Activated naive CD4-positive, alpha-beta T cell (primary cell): ENCODE measurements at places on chromosomes 4 and X.

- DNase-seq: no peak
Observed at GRCh38 chr4:177092807-177093206, 216.9 kb upstream of the NEIL3 start.

GRCh38 chrX:106898462-106898861 is 4.7 kb downstream of the RIPPLY1 start:
- DNase-seq: no peak

- no peak for DNase-seq
Observed at GRCh38 chr4:22743290-22743689, 50.6 kb downstream of the GBA3 start.

DNA sequence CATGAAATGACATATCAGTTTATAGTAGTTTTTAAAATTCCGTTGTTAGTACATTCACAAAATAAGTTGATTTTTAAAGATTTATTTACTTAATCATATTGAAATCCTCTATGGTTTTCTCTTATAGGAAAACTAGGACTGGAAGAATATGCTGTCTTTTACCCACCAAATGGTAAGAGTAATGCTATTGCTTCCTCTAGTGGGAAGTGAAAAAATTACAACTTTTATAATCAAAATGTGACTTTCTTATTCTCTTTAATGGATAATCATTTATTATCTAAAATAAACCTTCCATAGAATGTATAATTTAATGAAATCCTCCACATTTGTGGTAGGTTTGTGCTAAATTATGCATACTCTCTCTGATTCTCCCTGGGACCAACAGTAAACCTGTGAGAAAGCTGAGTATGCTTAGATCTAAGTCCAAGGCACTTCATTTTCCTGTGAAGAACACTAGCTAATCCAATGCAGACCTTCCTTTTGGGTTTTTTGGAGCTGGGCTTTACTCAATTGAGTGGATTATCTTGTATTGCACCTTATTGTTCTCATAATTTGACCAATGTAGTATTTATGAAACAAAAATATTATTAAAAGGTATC is 136.2 kb downstream of the TBC1D19 start:
- DNase-seq: no peak

DNA sequence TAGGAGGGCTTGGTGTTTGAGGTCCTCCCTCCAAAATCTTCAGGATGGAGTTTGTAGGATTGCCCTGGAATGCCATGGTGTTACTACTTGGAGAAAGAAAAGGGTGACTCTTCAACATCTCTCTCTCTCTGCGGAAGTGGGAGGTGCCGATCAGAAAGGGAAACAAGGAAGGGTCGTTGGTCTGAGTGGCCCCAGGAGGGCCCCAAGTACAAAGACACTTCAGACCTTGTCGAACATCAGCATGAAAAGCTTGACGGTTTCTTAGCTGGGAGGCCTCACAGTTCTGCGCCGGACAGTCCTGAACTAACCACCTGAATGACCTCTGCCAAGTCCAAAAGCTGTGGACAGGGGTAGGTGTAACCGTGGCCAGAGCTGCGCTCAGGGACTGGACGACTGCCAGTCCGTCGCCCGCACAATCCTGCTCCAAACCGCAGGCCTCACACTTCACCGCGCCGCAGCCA is 646 bp upstream of the GSX2 start:
- no peak for DNase-seq

- DNase-seq: no peak
Observed at GRCh38 chr4:47444031-47444430, 19.5 kb downstream of the COMMD8 start.

- no peak for DNase-seq
Observed at GRCh38 chrX:55818673-55819375, 101.3 kb downstream of the RRAGB start.

DNA sequence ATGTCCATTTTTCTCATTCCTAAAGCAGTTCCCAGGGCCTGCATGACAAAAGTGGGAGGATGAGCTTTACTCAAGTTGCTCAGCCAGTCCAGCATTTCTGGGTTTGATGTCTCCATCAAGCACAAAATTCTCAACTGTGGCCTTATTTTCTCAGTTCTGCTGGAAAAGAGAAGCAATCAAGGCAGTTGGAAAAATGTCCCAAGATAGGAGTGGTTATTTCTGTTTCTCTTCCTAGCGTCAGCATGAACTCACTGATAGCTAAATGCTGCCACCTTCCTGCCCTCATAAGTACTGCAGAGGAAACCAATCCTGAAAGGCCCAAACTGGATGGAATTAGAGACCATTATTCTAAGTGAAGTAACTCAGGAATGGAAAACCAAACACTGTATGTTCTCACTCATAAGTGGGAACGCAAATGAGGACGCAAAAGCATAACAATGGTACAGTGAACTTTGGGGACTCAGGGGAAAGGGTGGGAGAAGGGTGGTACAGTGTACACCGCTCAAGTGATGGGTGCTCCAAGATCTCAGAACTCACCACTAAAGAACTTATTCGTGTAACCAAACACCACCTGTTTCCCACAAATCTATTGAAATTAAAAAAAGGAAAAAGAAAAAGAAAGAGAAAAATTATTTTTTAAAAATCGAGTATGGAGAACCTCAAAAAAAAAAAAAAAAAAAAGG is 29.6 kb downstream of the ADH7 start:
- DNase-seq: peak; percentile 4

GRCh38 chr4:87575408-87575807 is 32.9 kb upstream of the DSPP start:
- no peak for DNase-seq

DNA sequence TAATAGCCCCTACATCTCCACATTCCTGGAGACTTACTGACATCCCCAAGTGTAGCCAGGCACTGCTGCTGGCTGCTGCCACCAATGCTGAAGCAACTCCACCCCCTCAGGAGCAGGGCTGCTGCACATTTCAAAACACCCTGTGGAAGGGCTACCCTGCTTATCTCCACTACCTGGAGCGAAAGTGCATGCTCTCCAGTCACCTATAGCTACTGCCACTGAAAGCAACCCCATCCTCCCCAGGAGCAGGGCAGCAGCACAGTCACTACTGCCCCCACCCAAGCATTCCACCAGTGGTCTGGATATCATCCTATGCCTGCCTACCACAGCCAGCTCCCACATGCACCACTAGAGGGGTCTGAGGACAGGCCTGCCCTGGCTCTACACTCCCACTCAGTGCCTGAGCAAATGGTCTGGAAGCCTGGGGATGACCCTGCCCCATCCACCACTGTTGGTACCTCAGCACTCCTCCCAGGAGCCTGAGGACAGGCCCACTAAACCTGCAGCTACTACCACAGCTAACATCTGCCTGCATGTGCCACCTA is 55.3 kb downstream of the MANBA start:
- DNase-seq: no peak

- no peak for DNase-seq
Observed at GRCh38 chr4:89331686-89332544, 24.3 kb upstream of the GPRIN3 start.

DNA sequence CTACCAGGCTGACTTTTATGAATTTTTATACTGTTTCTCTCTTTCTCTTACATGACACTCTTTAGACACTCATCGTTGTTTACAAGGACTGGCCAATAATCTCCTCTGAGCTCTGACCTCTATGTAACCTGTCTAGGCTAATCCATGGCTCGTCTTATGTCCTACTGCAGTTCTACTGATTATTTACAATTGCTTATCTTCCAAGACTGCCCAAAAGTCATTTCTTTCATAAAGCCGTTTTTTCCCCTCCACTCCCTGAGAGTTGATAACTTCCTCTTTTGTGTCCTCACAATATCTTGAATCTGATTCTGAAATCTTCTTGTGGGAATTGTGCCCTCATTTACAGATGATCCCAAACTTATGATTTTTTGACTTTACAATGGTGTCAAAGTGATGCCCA is 18.3 kb upstream of the SNCA start:
- DNase-seq: no peak

- no peak for DNase-seq
Observed at GRCh38 chrX:35842674-35843073, 44.5 kb downstream of the MAGEB16 start.

DNA sequence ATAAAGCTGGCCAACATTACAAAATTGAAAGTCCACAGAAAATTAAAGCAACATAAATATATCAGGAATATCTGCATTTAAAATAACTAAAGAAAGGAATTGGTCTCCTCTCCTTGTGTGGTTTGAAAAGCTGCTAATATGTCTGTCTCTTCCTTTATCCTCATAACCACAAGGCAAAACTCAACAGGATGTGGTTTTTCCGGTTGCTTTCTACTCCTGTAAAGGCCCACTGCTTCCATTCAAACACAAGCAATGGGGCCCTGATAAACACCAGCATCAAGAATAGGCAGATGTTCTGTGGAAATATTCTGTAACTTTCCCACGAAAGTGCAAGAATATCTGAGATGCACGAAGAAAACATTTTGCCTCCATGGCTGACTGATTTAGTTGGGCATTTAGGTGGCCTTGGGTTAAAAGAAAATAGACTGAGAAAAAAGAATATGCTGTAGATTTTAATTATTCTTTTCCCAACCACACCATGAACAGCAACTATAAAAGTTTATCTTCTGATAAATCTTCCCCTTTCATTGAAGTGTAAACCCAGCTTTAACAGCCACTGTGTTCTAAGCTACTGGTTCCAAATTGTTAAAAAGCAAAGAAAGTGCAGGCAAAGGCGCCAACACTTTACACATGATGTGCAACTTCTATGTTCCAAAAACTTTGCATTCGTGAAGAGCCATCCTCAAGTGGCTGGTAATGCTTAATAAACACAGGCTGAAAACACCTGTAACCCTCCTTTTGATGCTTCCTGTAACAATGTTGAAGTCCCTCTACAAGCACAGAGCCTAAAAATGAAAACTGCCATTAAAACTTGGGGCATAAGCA is 50.5 kb upstream of the NDST3 start:
- no peak for DNase-seq

- DNase-seq: no peak
Observed at GRCh38 chr4:6962211-6963041, 52.8 kb downstream of the TBC1D14 start.

- no peak for DNase-seq
Observed at GRCh38 chr4:83851261-83852084, 315.6 kb downstream of the GPAT3 start.

DNA sequence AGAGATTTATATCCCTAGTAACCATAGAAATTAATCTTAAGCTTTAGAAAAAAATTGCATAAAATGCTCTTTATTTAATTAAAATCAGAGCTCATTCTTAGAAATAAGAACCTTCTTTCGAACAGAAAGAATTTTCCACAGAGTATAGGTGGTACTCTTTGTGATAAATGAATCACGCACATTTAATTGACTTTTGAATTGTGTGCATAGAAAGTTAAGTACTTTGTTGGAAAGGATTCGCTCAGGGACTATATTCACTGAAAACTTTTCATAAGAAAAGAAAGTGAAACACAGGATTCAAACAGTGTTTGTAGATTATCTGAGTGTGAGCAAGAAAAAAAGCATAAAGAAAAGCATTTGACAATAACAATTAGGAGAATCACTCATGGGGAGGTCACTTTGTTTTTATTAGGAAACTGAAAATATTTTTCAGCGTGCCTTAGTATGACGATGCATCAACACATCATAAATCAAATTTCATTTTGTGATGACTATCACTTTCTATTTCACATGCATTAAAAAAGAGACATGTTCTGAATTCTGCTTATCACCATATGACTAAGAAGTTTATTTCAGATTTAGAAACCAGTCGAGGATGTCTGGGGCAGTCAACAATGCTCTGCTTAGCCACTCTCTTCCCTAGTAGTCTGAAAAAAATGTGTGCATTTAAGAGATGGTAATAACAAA is 49.5 kb downstream of the STX18 start:
- no peak for DNase-seq

GRCh38 chr4:139535871-139536234 is 20.2 kb downstream of the SETD7 start:
- no peak for DNase-seq

- DNase-seq: no peak
Observed at GRCh38 chr4:136864604-136865185, 667.6 kb downstream of the PCDH18 start.

DNA sequence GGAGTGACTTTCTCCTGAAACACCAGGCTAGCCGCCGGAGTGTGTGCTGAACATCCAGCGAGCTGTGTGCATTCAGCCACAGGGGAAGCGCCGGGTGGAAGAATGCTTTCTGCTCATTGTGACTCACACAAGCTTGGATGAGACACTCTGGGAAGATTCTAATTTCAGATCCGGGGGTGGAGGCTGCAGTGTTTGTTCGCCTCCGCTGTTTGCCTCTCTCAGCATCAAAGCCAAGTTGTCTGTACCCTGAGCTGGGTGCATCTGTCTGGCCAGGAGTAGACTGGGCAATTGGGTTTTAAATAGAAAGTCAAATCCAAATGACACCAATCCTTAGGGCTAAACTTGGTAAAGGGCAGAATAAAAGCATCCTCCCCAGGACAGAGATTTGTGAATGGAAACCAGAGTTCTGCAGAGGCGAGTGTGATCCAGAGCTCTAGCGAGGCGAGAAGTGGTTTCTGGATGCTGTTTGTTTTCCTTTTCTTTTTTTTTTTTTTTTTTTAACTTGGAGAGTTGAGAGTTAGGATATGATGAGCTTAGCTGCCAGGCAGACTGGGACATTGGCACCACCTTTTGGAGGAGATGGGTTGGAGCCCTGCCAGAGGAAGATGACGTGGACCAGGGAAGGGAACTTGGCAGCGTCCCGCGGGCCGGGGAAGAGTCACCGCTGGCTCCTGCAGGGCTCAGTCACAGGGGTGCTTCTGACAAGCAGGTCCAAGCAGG is 196.0 kb upstream of the PSAPL1 start:
- no peak for DNase-seq

DNA sequence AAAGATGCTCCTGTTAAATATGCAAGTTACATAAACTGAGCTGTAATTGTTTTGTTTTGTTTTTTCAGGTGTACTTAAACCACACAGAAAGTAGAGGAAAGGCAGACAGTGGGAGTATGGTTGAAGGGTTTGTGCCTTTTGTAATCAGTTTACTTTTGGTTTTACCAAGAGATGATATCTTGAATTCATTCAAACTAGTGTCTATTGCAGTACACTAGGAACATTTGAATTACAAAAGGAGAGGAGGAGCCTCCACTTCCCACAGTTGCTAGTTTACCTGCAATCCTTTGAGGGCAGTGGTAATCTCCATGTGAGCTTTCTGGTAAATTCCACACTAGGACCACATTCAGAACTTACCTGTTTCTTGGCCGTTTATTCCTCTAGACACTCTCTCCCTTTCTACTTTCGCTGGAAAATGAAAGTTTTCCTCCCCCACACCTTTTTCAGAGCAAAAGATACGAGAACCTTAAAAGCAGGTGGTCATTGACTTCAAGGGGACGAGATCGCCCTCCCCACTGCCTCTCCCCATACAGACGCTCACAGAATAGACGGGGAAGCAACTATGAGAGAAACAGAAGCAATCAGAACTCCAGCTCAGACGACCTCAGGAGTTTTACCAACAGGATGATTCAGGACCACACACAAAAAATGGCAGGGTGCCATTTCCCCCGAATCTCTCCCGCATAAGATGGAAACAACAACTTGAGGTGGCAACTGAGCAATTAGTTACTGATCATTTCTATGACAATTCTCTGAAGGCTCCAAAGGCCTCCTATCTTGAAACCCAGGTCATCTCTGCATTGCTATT is 3.3 kb downstream of the RBM47 start:
- DNase-seq: no peak

GRCh38 chr4:97105347-97106099 is 1037.8 kb downstream of the STPG2 start:
- no peak for DNase-seq
